ENCODE measurements at places on chromosomes 6 and 20.

- no peak for DNase-seq
Observed at GRCh38 chr20:12180107-12180661, 262.5 kb downstream of the BTBD3 start.

DNA sequence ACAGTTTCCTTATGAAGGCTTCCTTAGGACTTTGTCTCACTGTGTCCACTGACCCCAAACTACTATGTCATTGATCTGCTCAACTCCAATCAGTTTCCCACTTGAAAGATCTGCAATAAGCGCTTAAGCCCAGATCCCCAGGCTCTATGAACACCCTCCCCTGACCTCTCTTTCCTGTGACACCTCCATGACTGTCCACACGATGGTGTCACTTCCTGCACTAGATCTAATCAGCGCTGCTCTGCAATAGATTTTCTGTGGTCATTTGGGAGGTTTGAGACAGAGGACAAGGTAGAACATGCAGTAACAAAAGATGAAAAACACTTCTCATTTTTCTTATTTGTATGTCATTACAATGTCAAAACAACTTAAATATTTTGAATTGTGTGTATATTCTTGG is 304.6 kb upstream of the AGPAT4 start:
- DNase-seq: no peak

DNA sequence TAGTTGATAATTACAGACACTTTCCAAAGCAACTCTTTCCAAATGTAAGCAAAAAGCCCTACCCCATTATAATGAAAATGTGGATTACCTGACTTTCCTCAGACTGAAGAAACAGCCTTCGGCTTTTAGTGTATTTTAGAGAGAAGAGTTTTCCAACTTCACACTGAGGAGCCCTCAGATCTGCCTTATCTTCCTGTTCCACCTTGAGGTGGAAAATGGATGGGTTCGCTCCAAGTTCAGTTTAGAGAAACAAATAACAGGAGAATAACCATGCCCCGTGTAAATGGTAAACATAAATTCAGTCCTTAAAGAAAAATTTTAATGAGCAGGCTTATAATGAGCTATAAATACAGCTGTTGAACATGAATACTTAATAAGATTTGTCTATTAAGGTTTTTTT is 21.1 kb upstream of the MTHFD1L start:
- no peak for DNase-seq

- no peak for DNase-seq
Observed at GRCh38 chr20:1622450-1622849, 2.6 kb upstream of the SIRPB1 start.

DNA sequence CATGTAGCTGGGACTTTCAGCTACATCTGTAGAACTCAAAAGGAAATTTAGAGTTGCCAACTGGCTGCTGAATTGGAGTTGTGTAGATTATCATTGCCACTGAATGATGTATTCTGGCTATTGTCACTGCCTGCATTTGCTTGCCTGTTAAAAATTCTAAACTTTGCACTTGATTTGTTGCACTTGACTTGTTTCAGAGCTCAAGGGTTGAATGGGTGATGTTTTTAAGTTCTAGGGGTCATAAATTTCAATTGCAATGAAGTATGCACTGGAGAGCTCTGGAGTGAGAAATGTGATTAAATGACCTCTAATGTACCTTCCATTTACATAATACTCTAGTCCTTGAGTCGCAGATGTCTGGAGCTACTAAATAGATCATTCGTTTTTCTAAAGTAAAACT is 102.4 kb downstream of the TNFRSF21 start:
- no peak for DNase-seq

DNA sequence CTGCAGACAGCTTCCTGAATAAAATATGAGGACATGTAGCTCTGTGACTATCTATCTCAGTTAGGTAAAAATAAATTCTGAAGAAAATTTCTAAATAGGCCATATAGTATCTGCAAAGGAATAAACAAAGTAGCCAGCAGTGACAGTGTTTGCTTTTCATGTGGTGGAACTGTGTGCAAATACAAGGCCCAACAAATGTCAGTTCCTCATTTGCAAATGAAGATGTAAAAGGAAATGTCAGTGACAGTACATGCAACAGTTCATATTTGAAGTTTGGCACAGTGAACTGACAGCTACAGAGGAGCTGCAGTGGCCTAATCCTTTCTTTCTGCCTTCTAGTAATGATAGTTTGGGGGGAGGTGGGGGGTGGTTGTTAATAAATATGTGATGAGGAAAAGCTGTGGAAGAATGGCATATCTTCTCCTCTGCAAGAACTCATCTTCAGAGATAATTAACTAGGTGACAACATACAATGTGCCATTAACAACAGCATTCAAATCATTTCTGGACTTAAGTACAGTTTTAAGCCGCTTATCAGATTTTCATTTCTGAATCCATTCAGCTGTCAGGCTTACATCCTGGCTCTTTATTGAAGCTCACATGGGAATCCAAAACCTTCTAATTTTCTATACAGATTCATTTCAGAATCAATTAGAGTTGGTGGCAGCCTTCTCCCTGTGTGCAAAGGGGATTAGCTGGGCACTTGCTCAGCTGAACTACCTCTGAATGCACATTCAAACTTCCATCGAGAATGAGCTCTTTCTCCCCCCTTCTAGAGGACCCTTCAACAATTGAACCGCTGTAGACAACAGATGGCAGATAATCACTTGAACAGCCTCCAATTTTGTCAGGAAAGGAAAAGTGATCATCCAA is 1059.0 kb upstream of the EPHA7 start:
- DNase-seq: no peak

- DNase-seq: no peak
Observed at GRCh38 chr6:84150705-84151104, 76.7 kb downstream of the CEP162 start.

- DNase-seq: no peak
Observed at GRCh38 chr6:85111481-85112011, 338.3 kb upstream of the NT5E start.

DNA sequence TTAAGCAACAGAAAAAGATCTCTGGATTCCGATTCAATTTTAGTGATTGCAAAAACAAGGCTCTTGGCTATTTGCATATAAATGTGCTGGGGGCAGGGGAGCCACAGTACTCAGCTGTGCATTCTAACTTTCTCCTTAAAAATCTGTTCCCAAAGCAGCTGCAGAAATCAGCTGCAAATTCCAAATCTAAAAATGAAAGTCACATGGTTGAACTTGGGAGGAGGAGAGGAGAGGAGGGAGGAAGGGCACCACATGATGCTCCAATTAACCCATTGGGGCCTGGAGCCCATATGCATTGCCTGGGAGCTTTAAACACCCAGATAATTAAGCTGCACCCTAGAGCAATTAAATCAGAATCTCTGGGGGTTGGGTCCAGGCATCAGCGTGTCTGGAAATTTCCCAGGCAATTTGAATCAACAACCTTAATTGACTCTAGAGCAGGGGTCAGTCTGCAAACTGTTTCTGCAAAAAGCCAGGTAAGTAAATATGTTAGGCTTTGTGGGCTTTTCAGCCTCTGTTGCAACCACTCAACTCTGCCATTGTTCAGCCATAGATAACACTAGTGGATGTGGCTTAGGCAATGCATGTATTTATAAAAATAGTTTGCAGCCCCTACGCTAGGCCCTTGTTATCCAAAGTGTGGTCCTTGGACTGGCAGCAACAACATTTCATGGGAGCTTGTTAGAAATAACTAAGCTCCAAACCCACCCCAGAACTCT is 508.1 kb downstream of the KIF16B start:
- DNase-seq: no peak

- peak; percentile 77 for DNase-seq
Observed at GRCh38 chr20:33732166-33732970, 572 bp downstream of the ZNF341 start.

GRCh38 chr6:22164236-22164635 is 132.6 kb downstream of the PRL start:
- no peak for DNase-seq

Measured in activated CD4-positive, alpha-beta T cell treated with anti-CD3 and anti-CD28 coated beads, Interleukin-2, amount 50 U/mL, for 48 hours (primary cell).